Fibroblast of the aortic adventitia (primary cell): ENCODE measurements at places on chromosomes 1 and 21. TPM values are rescaled to one million over a fixed set of nuclear protein-coding genes. Genes with fewer than 3 reads are reported as not detected.
A peak's percentile ranks its signal among the peaks of the same experiment; 100 is the strongest.

- peak; percentile 84 for DNase-seq
These were observed 68.4 kb downstream of the LUZP1 start for GRCh38 chr1:23100074-23100748.

DNA sequence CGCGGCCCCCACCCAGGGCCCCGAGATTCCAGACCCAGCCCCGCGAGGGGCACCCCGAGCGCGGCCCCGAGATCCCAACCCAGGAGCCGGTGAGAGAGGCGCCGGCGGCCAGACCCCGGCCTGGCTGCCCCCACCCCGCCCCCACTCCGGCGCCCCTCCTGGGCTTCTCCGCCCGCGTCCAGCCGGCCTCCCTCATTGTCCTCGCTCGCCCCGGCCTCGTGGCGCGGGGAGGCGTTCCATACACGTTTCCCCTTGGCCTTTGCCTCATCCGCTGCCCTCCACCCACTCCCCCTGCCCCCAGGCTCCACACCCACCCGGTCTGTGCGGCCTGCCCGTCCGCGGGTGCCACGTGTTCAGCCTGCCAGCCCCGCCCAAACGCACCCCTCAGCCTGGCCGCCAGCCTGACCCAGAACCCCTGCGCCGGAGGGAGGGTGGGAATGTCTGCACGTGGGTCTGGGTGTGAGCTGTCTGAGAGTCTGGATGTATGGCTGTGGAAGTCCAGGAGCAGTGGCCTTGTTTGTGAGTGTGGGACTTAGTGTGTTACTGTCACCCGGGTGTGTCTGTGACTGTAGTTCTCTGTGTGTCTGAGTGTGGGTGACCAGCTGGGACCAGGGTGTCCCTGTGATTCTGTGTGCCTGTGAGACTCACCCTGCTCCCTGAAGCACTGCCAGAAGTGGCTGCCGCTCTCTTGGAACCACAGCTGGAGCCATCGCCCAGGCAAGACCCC is 681 bp downstream of the B4GALT2 start:
- peak; percentile 52 for DNase-seq

LCE3E gene
- not detected in 2 replicates for total RNA-seq

GRCh38 chr1:225866981-225867380 is 15.2 kb downstream of the TMEM63A start:
- DNase-seq, result no peak

- no peak for DNase-seq
These were observed 239.2 kb downstream of the ATG4C start for GRCh38 chr1:63023171-63023570.

CAPZB gene
- total RNA-seq, result 96.6 and 232 TPM in 2 replicates
